ENCODE measurements at places on chromosomes 7 and 10.

- no peak for DNase-seq
Measured at GRCh38 chr7:158584407-158584806, 3.2 kb downstream of the PTPRN2 start.

- DNase-seq: peak; percentile 62
Measured at GRCh38 chr10:24561453-24561852, 162.2 kb downstream of the ARHGAP21 start.

- no peak for DNase-seq
Measured at GRCh38 chr7:78074713-78075112, 276.1 kb downstream of the PHTF2 start.

DNA sequence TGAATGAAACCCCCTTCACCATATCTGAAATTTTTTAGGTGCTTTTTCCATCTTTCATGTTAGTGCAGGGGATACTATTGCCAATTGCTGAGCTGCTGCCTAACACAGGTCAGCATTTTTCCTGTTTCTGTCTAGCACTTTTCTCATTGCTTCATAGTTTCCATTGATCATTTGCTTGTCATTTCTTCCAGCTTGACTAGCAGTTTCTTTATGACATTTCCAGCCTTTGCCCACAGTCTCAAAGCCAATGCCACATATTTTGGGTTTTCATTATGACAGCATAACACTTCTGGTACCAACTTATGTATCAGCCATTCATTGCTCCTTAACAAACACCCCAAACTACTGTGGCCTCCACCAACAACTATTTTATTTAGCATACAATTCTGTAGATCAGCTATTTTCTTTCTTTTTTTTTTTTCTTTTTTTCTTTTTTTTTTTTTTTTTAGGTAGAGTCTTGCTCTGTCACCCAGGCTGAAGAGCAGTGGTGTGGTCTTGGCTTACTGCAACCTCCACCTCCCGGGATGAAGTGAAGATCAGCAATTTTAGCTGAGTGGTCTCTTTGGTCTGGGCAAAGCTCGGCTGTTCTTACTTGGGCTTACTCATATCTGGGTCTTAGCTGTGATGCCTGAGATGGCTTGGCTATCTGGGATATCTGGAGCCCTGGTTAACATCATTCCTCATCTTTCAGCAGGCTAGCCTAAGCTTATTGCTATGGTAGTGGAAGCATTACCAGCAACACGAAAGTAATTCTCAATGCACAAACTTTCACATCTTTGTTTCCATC is 102.3 kb downstream of the EPC1 start:
- no peak for DNase-seq

DNA sequence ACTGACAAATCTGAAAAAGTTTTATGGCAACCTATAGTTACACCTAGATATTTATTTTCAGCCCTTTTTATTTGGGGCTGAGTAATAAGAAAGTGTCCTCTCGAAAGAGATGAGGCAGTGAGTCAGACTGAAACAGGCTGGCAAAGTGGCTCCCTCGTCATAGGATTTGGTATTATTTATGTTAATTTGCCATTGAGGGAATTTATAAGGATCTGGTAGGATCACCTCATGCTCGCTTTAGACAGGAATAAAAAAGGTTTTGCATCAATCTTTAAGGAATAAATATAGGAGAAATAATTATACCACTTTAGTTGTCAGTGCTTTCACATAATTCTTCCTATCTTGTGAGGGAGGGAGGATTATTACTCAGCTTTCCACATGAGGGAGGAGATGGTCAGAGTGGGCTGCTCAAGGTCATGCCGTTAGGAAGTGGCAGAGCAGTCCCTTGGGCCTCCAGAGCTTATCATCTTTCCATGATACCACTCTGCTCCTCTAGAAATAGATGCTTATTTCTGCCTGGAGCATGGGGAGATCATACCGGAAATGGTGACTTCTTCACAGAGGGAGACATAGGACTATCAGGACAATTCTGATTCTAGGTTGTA is 356.8 kb downstream of the GPR158 start:
- no peak for DNase-seq

- no peak for DNase-seq
Measured at GRCh38 chr10:116215651-116216050, 57.4 kb downstream of the GFRA1 start.

DNA sequence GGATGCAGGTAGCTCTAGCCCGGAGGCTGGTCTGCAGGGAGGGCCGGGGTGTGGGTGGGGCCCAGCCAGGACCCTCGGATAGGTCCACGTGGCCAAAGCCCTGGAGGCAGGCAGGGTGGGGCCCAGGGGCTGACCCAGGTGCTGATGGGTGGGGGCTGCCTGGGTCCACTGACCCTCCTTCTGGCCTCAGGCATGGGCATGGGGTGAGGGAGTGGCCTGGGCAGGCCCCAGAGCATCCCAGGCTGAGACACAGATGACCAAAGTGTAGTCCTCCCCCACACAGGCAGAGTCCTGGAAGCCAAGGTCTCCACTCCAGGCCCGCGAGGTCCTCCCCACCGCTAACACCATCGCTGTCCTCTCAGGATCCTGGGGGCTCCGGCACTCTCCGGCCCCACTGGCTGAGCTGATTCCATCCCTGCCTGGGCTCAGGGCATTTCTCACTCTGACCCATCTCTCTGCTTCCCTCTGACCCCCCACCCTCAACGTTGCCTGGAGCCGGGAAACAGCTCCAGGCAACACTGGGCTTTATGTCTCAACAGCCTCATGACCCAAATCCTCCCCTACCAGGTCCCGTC is 20.7 kb upstream of the PPP2R2D start:
- DNase-seq: no peak

GRCh38 chr7:23098460-23098859 is 7.1 kb upstream of the KLHL7 start:
- no peak for DNase-seq

GRCh38 chr10:35299016-35299415 is 37.3 kb upstream of the CCNY start:
- no peak for DNase-seq

DNA sequence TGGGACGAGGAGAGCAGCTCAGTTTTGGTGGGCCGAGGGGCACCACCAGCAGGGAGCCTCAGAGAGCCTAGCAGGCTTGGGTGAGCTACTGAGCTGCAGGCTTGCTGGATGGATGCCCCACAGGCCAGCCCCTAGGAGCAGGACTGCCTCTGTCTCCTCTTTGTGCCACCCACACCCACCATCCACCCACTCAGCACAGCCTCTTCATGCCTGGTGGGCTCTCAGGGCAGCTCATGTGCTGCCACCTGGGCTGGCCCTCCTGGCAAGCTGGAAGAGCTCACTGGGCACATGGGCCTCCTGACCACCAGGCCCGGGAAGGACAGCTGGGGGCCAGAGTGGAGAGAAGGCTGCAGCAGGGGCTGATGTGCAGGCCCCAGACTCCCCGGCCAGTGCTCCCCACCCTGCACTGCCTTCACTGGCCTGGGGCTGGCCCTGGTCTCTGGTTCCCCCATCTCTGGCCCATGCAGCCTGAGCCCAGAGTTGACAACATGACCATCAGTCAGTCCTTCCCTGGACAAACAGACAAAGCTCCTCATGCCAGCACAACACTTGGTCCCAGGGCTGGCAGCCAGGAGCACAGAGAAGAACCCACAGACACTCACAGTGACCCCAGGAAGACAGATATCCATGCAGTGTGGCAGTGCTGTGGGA is 8.2 kb downstream of the RASGEF1A start:
- no peak for DNase-seq

- no peak for DNase-seq
Measured at GRCh38 chr10:12589291-12589690, 239.9 kb downstream of the CAMK1D start.

DNA sequence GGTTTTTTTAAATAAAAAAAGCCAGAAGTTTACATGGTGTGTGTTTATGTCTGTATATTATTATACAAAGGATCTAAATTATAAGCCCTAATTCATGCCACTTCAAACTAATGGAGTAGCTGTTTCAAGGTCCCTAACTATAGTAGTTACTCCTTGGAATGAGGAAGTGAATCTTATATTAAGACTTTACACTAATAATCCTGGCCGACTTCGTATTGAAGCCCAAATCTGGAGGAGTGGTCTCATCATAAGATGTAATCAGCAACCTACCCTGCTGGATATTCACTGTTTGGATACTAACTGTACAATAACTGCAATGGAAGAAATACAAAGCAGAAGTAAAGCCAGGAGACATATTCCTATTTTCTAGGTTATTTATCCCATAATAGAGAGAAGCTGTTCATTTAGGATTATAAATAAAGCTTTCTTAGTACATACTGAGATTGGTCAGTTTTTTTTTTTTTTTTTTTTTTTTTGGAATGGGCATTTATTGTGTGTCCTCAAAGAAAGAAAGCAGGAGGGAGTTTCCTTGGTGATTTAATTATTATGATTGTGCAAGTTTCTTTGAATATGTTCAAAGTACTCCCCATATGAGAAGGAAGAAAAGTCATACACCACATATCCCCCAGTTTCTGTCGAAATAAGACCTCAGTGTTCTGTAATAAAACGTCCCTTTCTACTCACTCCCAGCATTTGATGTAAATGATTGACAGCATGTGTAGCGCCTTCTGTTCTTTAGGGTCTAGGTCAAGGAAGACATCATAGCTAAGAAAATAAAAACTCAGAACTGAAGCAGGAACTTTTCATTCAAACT is 397.8 kb downstream of the EXOC4 start:
- DNase-seq: peak; percentile 21

DNA sequence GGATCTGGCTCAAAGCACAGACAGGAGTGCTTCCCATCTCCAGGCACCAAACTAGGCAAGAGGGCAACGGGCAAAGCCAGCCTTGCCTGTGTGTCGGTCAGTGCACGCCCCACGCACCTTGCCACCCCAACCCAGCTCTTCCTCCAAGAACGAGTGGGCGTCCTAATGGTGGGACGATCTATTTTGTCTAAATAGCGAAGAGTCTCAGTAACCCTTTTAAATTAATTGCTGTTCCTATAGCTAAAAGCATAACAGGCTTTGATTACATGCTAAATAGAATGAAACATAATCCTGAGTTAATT is 12.2 kb downstream of the EN2 start:
- no peak for DNase-seq

DNA sequence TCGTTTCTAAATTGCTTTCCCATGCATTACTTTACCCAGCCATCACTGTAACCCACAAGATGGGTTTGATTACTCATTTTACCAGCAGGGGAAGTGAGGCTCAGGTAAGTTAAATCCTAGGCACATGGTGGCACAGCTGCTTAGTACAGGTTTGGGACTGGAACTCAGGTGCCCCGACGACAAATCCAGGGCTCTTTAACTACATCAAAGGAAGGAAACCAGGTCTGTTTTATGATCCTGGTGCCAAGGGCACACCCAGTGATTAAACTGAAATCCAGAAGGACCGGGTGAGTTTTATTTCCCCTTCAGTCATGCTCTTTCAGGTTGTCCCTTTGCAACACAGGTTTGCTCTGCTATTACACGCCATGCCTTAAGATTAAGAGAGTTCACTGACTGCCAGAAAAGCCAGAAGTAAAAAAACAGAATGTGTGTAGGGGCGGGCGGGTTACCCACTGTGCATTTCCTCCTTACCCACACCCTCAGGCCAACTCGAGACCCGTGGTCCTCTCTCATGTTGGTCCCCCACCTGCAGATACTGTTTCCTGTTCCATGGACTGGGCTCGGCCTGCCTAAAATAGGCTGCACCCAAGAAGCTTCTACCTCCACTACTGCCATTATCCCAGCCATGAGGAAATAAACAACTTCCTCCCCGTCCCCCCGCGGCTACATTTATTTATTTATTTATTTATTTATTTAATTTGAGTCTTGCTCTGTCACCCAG is 55.1 kb upstream of the KDM7A start:
- no peak for DNase-seq

DNA sequence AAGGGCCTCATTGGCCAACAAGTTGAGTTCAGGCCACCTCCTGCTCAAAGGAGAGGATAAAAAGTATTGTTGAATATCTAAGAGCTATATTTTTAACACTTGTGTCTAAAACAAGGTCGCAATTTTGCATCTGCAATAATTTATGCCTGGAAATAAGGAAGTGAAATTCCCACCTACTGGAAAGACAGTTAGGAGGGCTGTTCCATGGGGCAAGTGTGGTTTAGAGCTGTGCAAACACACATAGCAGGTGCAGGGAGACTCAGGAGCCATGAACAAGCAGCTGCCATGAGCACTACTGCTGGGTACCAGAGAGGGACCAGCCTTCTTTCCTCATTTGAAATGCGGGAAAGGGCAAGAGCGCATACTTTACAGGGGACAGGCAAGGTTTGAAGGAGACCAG is 35.5 kb upstream of the IKZF1 start:
- DNase-seq: no peak

- DNase-seq: no peak
Measured at GRCh38 chr10:119306514-119306951, 99.2 kb downstream of the GRK5 start.

- peak; percentile 40 for DNase-seq
Measured at GRCh38 chr10:91197127-91197526, 23.3 kb upstream of the PCGF5 start.

- no peak for DNase-seq
Measured at GRCh38 chr10:49174926-49175500, 13.2 kb downstream of the TMEM273 start.

GRCh38 chr10:606762-607544 is 82.5 kb downstream of the DIP2C start:
- DNase-seq: no peak

- peak; percentile 86 for DNase-seq
Measured at GRCh38 chr10:119199231-119199992, 8.0 kb upstream of the GRK5 start.

DNA sequence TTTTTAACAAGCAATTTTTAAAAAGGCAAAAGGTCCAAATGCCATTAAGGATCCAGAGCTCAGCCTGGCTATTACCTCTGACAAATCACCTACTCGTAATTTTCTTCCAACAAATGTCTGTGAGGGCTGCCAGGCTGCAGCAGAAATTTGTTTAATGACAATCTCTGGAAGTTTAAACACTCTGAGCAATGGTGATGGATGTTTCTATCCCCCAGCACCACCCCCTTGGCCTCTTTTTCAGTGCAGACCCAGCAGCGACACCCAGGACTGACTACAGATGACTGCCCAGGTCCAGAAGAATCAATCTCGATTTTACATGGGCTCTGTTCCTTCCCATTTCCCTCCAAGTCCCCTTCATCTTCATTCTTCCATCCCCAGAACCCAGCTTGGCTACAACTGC is 201.4 kb upstream of the AOAH start:
- DNase-seq: no peak

DNA sequence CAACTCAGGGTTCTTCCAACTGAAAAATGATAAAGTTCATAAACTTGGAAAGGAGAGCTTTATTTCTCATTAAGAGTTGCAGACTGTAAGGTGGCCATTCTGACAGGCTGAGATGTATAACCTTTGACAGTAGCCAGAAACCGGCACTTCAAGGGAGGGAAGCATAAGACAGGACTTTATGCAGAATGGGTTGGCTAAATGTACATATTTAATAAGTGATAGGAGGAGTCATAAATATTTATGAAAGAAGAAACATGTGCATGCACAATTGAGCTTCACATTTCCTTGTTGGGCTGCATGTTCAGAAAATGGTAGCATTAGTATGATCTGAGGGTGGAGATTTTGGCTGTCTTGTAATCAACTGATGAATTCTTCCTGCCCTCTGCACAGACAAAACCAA is 57.1 kb upstream of the ICA1 start:
- DNase-seq: no peak
